Activated CD4-positive, alpha-beta T cell treated with anti-CD3 and anti-CD28 coated beads, Interleukin-2, amount 10 ng/mL, durations not matched to agents 7 days and 5 days (primary cell): ENCODE measurements at places on chromosomes 4 and X.

DNA sequence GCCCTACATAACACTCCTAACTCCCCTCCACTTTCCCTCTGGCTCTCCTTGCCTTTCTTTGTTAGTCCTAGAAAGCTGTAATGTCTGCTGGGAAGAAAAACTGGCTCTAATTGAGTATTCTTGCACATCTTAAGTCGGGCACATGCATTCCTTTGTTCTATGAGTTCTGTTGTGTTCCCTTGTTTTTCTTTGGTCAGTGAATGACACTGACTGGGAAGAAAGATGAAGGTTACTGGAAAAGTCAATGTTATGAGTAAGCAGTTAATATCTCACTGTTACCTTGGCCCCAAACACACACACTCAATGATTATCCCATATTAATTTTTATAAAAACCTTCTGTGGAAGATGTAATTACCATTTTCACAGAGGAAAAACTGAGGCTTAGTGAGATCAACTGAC lies 215.9 kb downstream of the SOWAHB start:
- H3K27ac ChIP-seq = no peak overlapping the region
- DNase-seq = no peak
- peaks cover 30% of the 10 kb centered on the region for H3K27me3 ChIP-seq
- no peaks in the 10 kb centered on the region for H3K36me3 ChIP-seq

DNA sequence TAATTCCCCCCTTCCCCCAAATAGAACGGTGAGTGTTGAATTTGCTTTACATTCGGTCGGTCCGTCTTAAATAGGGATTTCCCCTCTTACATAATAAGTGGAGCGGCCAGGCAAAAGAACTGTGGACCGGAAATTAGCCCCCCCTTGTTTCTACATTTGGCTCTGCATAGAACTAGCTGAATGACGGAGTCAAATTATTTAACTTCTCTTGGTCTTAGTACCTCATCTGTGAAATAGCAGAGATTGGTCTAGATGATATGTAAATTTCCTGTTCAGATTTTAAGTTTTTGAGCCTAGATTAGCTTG lies 1.3 kb downstream of the SPATA18 start:
- H3K4me1 ChIP-seq = peaks cover 15% of the 10 kb centered on the region
- no peak overlapping the region for H3K27ac ChIP-seq
- no peaks in the 10 kb centered on the region for H3K36me3 ChIP-seq
- H3K4me3 ChIP-seq = no peak overlapping the region
- no peak for DNase-seq

GRCh38 chr4:138086611-138087041 lies 155.5 kb downstream of the SLC7A11 start:
- no peak for DNase-seq
- H3K27ac ChIP-seq = no peak overlapping the region
- H3K4me3 ChIP-seq = no peak overlapping the region
- no peaks in the 10 kb centered on the region for H3K4me1 ChIP-seq
- no peaks in the 10 kb centered on the region for H3K27me3 ChIP-seq
- H3K36me3 ChIP-seq = no peaks in the 10 kb centered on the region

GRCh38 chr4:118834960-118835569 lies 861 bp downstream of the SEC24D start:
- peaks cover 26% of the 10 kb centered on the region for H3K4me1 ChIP-seq
- no peaks in the 10 kb centered on the region for H3K27me3 ChIP-seq
- H3K27ac ChIP-seq = peak overlapping the region; percentile 91
- DNase-seq = peak; percentile 51
- H3K4me3 ChIP-seq = peak overlapping the region; percentile 98

DNA sequence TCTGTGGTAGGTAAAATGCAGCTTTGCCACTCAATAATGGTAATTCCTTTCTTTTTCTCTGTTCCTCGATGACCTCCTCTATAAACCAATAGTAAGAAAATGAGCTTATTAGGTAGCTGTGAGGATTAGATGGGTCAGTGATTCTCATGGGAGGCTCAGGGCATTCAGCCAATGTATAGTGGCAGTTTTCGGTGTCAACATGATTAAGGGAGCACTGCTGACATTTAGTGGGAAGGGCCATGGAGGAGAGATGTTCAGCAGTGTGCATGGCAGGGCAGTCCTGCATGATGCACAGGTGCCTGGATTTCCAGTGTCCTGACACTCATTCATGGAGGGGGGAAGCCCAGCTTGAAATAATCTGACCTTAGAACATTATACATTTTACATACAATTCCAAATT lies 232.8 kb downstream of the PDGFC start:
- no peaks in the 10 kb centered on the region for H3K36me3 ChIP-seq
- H3K27ac ChIP-seq = no peak overlapping the region
- H3K4me1 ChIP-seq = no peaks in the 10 kb centered on the region
- DNase-seq = no peak
- H3K4me3 ChIP-seq = no peak overlapping the region
- H3K27me3 ChIP-seq = no peaks in the 10 kb centered on the region

- H3K27me3 ChIP-seq = no peaks in the 10 kb centered on the region
- peaks cover 42% of the 10 kb centered on the region for H3K36me3 ChIP-seq
- peaks cover 49% of the 10 kb centered on the region for H3K4me1 ChIP-seq
- peak overlapping the region; percentile 98 for H3K27ac ChIP-seq
These were observed 643 bp downstream of the SRP72 start for GRCh38 chr4:56468097-56468422.

DNA sequence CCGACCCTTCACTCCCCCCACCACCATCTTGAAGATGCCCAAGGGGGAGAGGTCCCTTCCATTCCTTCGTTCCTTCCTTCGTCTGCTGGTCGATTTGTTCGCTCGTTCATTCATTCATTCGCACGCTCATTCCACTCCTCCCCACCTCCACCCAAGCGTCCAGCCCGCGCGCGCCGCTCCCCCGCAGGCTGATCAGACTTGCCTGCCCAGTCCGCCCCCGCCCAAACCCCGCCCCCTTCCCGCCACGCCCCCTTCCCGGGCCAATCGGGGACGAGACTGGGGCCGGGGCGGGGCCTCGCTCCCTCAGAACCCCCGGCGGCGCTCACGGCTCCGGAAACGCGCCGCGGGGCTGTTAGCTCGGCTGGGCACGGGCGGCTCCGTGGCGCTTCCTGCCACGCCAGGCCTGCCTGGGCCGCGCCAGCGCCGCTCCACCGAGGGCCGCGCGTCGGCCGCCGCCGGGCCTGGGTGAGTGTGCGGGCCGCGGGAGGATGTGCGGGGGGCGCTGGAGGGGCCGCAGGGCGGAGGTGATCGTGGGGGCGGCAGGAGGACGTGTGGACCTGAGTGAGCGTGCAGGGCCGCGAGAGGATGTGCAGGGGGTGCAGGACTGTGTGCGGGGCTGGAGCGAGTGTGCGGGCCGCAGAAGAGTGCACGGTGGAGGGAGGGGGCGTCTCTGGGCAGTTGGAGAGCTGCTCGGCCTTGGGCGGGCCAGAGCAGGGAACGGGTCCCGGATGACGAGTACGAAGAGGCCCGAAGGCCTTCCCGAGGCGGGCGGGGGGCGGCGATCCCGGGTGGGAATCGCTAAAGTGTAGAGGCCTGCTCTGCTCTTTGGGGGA lies at the start of gene ZNF275:
ZNF275 (plus strand) TSS at position 333 of the 833 bp plus-strand sequence. CDS start 2,527 bp downstream, outside the sequence.
- H3K27ac ChIP-seq = peak within 1 kb of the TSS; percentile 91
- peaks cover 29% of the 10 kb centered on the region for H3K36me3 ChIP-seq
- H3K4me3 ChIP-seq = peak within 1 kb of the TSS; percentile 80
- H3K27me3 ChIP-seq = no peaks in the 10 kb centered on the region
- DNase-seq = peak; percentile 77

DNA sequence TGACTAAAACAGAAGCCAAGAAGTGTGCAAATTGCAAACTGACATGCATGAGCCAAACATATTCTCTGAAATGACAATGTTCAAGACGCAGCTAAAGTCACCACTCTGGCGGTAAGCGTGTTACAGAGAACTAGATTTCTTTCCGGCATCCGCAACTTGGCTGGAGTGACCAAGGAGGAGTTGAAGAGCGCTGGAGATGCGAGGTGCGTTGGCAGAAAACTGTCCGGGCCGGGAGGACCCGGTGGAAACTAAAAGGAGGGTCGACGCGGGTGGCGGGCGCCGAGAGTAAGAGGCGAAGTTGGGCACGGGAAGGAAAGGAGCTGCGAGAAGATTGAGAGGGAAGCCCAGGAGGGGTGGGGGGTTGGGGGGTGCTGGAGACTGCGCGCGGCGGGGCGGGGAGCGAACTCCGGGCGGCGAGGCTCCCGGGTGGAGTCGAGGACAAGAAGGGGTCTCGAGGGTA lies 807 bp downstream of the SEL1L3 start:
- H3K4me1 ChIP-seq = peaks cover 50% of the 10 kb centered on the region
- H3K27me3 ChIP-seq = no peaks in the 10 kb centered on the region
- peak overlapping the region; percentile 97 for H3K27ac ChIP-seq
- peak overlapping the region; percentile 95 for H3K4me3 ChIP-seq
- peaks cover 16% of the 10 kb centered on the region for H3K36me3 ChIP-seq

GRCh38 chr4:40888933-40889332 lies 139.2 kb downstream of the NSUN7 start:
- no peak overlapping the region for H3K4me3 ChIP-seq
- H3K27me3 ChIP-seq = peaks cover 9% of the 10 kb centered on the region
- no peaks in the 10 kb centered on the region for H3K36me3 ChIP-seq
- peaks cover 9% of the 10 kb centered on the region for H3K4me1 ChIP-seq
- H3K27ac ChIP-seq = no peak overlapping the region
- no peak for DNase-seq

- H3K27ac ChIP-seq = no peak overlapping the region
- H3K36me3 ChIP-seq = no peaks in the 10 kb centered on the region
- H3K4me3 ChIP-seq = no peak overlapping the region
- no peaks in the 10 kb centered on the region for H3K27me3 ChIP-seq
These were observed 126.9 kb downstream of the CBLL2 start for GRCh38 chrX:22399437-22400192.

DNA sequence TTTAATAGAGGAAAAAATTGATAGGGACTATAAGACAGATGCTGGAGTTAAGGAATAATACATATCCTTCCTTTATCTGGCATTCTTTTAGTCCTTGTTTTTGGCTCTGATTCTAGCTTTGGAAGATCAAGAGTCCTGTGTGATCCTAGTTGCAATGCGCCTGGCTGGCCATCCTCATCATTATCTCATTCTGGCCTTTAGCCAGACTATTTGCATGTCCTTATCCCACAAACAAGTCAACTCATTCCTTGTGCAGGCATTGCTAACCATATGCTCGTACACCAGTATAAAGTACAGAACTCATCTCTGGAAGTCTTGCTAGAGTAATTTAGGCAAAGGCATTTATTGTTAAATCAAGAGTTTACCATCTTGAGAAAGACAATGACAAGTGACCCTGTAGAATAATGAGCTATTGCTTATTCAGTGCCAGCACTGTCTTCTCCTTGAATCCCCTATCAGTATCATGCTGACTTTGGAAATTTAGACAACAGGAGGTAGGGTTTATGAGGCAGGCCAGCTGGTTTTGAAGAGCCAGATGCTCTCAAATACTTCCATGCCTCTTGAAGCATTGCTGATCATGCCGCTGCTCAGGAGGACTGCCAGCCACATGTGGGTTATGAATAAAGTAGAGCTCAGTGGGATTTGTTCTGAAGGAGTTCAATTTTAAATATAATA lies 1730.3 kb upstream of the TENM3 start:
- H3K4me3 ChIP-seq = no peak overlapping the region
- no peaks in the 10 kb centered on the region for H3K36me3 ChIP-seq
- DNase-seq = no peak

GRCh38 chr4:150624055-150624454 lies 42.1 kb downstream of the MAB21L2 start:
- DNase-seq = no peak
- H3K4me3 ChIP-seq = no peak overlapping the region
- no peak overlapping the region for H3K27ac ChIP-seq
- no peaks in the 10 kb centered on the region for H3K27me3 ChIP-seq
- peaks cover 12% of the 10 kb centered on the region for H3K36me3 ChIP-seq

DNA sequence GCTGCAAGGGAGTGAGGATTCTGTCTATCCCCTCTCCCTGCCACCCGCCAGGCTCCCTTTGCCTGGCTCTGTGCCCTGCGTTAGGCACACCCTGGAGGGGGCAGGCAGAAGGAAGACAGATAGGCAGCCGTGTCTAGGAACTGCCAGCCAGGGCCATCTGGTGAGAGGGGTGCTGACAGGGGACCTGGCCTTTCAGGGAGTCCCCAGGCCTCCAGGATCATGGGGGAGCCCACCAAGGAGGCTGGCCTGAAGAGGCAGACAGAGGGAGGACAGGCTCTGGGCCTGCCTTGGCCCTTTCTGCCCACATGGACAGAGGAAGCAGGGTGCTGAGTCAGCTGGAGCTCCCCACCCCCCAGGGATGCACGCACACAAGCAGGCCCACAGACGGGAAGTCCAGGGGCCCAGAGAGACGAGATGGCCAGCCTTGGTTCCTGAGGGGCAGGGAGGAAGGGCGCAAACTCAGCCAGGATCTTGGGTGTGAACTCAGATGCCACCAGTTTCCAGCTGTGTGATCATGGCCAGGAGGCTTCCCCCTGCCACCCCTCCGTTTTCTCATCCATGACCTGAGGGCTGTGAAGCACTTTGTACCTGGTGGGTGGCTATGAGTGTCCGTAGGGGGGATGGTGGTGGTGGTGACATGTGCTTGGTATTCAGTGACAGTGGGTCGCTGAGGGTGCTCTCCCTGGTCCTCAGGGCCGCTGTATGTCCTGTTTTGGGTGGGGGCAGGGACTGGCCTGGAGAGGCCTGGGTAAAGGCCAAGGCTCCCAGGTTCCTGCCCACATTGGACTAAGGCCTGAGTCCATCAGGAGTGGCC lies 1.8 kb downstream of the SH3BP2 start:
- no peak for DNase-seq
- no peaks in the 10 kb centered on the region for H3K27me3 ChIP-seq
- H3K27ac ChIP-seq = peak overlapping the region; percentile 54
- no peaks in the 10 kb centered on the region for H3K36me3 ChIP-seq
- H3K4me3 ChIP-seq = peak overlapping the region; percentile 80

GRCh38 chr4:168451744-168452390 lies 28.4 kb downstream of the DDX60L start:
- peaks cover 75% of the 10 kb centered on the region for H3K36me3 ChIP-seq
- no peaks in the 10 kb centered on the region for H3K27me3 ChIP-seq
- H3K4me1 ChIP-seq = peaks cover 31% of the 10 kb centered on the region
- no peak overlapping the region for H3K27ac ChIP-seq

GRCh38 chrX:110383414-110383813 lies 24.8 kb downstream of the RTL9 start:
- H3K36me3 ChIP-seq = no peaks in the 10 kb centered on the region
- no peak for DNase-seq
- peaks cover 6% of the 10 kb centered on the region for H3K27me3 ChIP-seq

DNA sequence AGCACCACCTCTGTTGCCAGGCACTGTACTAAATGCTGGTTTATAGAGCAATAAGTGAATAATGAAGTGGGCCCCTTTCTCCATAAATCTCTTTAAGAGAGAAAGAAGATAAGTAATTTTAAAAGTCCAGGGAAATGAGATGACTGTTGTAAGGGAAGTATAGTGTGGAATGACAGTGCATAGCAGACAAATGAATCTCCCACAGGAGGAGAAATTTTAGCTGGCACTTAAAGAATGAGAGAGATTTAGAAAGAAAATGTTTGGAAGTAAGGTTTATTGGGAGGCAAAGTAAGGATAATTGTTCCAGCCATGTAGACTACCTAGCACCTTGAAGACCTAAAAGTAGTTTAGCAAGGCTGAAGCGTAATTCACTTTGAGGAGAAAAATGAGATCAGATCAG lies 1081.1 kb upstream of the PABPC4L start:
- DNase-seq = no peak
- no peaks in the 10 kb centered on the region for H3K36me3 ChIP-seq
- no peaks in the 10 kb centered on the region for H3K4me1 ChIP-seq
- no peak overlapping the region for H3K4me3 ChIP-seq
- no peak overlapping the region for H3K27ac ChIP-seq
- H3K27me3 ChIP-seq = no peaks in the 10 kb centered on the region

GRCh38 chrX:73390628-73391567 lies 56.0 kb upstream of the CDX4 start:
- H3K4me1 ChIP-seq = no peaks in the 10 kb centered on the region
- no peak overlapping the region for H3K4me3 ChIP-seq
- no peak overlapping the region for H3K27ac ChIP-seq
- H3K36me3 ChIP-seq = no peaks in the 10 kb centered on the region
